ENCODE measurements at places on chromosomes 7 and 10.

DNA sequence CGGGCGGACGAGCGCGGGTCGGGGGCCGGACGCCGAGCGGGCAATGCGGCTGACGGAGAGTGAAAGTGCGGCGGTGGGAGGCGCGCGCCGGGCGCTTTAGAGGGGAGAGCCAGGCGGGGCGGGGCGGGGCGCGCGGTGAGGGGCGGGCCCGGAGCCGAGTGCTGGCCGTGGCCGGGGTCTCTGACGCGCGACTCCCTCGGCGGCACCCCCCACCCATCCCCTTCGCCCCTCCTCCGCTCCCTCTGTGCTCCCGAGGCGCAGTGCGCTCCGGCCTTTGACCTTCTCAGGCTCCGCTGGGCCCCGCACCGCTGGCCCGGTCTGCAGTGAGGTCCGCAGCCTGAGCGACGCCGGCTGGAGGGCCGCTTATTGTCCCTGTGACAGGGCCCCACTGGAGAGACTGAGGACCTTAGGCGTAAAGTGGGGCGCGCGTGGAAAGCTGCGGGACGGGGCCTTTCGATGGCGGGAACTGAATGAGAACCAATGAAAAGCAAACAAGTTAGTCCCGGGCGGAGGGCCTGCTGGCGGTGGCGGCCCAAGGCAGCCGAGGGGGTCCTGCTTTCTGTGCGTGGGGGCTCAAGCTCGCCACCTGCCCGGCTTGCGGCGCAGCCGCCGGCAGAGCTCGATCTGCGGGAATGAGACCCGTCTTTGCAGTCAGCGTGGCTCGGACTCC lies at the start of gene CXCL12:
CXCL12 (minus strand) TSS at position 72 of the 670 bp plus-strand sequence. CDS start 92 bp downstream, outside the sequence.
- DNase-seq, result peak; percentile 95

GRCh38 chr7:34138483-34138882 lies 233.1 kb downstream of the BMPER start:
- DNase-seq, result peak; percentile 26

DNA sequence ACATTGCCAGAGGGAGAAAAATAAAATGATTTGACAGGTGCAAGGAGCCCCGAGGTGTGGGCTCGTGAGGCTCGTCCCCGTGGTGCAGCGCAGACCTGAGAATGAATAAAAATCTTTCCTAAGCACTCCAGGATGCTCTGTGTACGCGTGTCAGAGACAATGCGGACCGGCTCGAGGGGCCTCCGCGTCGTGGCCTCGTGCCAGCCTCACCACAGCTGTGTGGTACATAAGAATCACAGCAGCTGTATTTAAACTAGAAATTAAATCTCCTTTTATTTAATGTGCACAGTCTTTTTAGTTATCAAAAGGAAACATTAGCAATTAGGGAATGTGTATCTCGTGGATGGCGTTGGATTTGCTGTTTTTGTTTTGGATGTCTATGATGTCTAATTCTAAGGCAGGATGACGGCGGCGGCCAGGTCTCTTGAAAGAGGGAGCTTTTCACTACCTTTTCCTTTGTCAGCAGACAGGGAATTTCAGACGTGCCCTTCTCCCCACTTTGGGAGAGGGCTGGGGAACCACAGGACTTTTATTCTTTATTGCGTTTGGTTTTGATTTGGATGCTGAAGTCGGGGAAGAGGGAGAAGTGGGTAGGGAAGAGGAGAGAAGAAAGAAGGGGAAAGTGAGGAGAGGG lies 365.3 kb upstream of the SHH start:
- no peak for DNase-seq

DNA sequence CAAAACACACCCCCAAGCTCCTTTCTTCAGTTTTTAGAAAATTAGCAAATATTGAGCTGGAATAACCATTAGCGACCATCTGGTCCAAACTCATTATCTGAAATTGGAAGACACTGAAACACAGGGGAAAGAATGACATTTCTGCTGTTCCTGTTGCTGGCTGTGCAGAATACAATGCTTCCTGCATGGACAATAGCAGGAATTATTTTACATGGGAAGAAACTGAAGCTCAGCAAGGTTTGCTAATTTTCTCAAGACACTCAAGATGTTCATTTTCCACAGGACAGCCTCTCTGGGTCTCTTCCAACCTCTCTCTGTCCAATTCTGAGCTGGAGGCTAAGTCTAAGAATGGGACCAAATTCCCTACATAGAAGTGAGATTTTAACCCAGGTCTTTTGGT lies 81.9 kb upstream of the TNS3 start:
- no peak for DNase-seq

GRCh38 chr10:126214021-126214420 lies 174.3 kb downstream of the ADAM12 start:
- no peak for DNase-seq

- no peak for DNase-seq
Observed at GRCh38 chr7:42193471-42194129, 43.4 kb downstream of the GLI3 start.

DNA sequence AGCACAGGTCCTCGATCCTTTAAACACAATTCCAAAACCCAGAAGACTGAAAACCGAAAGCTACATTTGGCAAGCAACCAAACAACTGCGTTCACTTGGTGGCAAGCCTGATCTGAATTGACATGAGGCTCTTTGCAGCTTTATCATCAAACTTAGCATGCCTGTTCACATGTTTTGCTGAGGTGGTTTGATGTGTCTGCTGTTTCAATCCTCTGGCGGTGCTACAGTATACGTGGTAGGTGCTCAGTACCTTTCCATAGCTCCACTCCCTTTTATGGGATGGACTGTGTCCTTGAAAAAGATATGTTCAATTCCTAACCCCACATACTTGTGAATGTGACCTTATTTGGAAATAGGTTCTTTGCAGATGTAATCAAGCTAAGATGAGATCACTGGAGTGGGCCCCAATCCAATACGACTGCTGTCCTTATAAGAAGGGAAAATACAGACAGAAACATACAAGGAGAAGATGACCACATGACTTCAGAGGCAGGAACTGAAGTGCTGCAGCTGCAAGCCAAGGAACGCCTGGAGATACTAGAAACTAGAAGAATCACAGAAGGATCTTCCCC lies 33.4 kb downstream of the CCDC6 start:
- no peak for DNase-seq

DNA sequence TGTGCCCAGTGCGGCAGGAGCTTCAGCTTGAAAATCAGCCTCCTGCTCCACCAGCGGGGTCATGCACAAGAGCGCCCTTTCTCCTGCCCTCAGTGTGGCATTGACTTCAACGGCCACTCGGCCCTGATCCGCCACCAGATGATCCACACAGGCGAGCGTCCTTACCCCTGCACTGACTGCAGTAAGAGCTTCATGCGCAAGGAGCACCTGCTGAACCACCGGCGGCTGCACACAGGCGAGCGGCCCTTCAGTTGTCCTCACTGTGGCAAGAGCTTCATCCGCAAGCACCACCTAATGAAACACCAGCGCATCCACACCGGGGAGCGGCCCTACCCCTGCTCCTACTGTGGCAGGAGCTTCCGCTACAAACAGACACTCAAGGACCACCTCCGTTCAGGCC lies 16.1 kb upstream of the ZNF282 start:
- no peak for DNase-seq

- DNase-seq, result no peak
Observed at GRCh38 chr7:142030294-142030693, 34.6 kb downstream of the MGAM start.

- no peak for DNase-seq
Observed at GRCh38 chr10:115653473-115653872, 560.3 kb downstream of the ATRNL1 start.

GRCh38 chr7:93148144-93148543 lies at the start of gene SAMD9L:
TSS of gene SAMD9L (minus strand) at chr7:93148385. CDS start at chr7:93135971, 12,414 bp downstream.
- no peak for DNase-seq

DNA sequence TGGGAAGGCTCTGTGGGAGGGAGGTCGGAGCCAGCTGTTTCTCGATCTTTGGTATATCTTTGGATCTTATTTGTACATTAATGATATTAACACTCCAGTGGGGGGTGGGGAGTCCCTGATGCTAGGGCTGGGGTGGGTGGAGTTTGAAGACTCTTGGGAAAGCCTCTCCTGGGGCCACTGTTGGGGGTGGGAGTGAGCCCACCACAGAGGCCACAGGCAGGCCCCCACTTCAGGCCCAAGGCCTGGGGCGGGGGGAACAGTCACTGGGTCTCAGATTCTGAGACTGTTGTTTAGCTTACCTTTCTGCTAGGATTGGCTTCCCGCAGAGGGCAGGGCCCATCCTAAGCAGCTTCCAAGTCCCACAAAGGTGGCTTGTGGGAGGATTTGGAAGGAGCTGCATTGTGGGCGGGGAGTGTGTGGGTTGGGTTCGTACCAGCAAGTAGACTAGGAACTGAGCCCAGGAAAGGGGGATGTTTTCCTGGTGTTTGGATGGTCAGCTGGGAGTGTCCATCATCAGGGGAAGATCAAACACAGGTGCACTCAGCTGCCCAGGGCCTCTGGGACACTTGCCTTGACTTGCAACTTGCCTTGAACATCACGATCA lies 11.9 kb downstream of the YKT6 start:
- no peak for DNase-seq

- no peak for DNase-seq
Observed at GRCh38 chr7:155917836-155918430, 105.7 kb upstream of the SHH start.

- DNase-seq, result no peak
Observed at GRCh38 chr10:3222626-3223025, 50.0 kb upstream of the PITRM1 start.

GRCh38 chr10:69901628-69902505 lies 100.2 kb downstream of the COL13A1 start:
- DNase-seq, result peak; percentile 96

- no peak for DNase-seq
Observed at GRCh38 chr10:115659616-115660015, 566.5 kb downstream of the ATRNL1 start.

DNA sequence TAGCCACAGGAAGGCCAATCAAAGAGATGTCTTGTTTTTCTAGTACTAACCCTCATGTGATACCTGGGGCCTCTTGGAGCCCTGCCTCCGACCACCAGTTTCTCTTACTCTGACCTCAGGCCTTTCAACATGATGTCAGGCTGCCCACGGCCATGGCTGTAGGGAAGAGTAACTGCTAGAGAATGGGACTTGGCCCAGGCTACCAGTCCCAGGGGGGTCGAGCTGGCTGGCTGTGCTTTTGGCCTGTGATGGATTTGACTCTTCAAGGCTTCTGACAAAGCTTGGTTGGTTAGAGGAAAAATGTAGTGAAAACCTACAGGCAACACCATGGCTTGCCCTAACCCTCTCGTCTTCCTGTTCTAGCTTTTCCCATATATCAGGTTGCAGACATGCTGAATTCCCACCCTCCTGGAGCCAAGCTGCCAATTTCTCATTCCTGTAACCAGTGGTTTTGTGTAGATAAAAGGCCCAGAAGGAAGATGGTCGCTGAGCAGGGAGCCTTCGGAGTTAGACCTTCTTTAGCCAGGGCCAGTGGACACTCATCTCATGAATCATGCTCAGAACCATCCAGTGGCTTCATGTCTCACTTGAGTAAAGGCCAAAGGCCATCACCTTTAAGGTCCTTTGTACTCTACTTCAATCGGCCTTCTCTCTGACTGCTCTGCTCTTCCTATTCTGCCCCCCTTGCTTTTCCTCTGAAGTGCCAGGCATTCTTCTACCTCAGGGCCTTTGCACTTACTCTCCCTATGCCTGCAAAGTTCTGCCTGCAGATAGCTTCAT lies 19.7 kb downstream of the SUFU start:
- DNase-seq, result no peak

DNA sequence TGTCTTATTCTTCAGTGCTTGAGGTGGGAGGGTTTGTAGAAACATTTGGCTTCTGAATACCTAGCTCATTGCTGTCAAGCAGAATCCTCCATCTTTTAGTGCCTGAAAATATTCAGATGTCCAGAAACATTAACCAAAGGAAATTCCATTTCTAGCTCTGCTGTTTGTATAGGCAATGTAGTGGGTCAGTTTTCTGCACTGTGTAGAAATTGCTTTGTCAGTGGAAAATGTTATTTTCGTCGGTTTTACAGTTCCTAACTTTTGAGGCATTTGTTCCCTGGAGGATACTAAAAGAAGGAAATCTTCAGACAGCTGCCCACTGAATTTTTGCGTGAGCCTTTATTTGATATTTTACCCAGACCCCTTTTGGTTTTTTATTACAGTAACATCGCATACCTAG lies 143.4 kb downstream of the TPST1 start:
- no peak for DNase-seq

DNA sequence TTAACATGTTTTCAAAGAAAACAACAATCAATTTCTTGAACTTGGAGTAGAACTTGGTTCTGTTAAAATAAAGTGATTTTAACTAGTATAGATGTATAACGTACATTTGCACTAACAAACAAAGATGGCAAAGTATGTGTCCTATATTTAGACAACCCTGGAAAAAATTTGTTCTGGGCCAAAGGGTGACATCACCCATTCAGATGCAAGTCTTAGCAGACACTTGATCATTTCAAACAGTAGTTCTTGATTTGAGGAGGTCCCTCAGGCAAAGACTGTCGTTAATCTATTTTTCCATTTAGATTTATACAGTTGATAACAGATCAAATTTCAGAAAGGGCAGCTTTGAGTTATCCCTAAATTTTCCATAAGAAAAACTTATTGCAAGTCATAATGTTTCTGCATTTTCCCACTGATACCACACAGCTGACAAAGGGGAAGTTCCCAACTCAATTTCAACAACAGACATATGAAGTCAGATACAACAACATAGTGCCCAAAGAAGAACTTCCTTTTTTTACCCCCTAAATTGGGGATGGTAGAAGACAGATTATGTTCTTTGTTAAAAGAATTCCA lies 5.2 kb downstream of the NMT2 start:
- no peak for DNase-seq
